Inflammatory macrophage treated with lipopolysaccharide for 4 hours (primary cell): ENCODE measurements at places on chromosomes 4 and X.

DNA sequence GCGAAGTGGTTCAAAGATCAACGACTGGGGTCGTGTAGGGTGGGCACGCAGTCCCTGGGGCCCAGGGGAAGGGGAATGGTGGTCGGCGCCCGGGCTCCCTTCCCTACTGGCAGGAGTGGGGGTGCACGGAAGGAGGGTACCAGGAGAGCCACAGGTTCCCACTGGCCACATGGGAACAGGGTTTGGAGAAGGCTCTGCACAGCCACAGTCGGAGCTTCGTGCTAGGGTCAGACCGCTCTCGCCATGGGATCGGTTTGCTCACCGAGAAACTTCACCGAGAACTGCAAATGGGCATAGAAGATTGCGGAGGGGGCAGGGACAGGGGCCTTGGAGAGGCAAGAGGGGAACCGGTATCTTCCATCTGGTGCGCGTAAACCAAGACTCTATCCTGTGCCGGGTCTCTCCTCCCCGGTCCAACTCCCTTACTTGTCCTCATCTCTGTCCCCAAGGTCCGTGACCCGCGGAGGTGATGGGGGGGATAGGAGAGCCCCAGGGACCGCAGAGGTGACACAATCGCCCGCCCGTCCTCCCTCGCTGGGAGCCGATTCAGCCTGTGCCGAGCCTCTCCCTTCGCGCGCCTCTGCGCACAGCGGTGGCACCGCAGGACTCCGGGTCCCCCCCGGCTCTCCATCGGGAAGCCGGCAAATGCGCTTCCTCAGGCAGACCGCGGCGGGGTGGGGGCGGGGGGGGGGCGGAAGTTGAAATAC, 1.0 kb downstream of the SCD5 start:
- no peak for DNase-seq

DNA sequence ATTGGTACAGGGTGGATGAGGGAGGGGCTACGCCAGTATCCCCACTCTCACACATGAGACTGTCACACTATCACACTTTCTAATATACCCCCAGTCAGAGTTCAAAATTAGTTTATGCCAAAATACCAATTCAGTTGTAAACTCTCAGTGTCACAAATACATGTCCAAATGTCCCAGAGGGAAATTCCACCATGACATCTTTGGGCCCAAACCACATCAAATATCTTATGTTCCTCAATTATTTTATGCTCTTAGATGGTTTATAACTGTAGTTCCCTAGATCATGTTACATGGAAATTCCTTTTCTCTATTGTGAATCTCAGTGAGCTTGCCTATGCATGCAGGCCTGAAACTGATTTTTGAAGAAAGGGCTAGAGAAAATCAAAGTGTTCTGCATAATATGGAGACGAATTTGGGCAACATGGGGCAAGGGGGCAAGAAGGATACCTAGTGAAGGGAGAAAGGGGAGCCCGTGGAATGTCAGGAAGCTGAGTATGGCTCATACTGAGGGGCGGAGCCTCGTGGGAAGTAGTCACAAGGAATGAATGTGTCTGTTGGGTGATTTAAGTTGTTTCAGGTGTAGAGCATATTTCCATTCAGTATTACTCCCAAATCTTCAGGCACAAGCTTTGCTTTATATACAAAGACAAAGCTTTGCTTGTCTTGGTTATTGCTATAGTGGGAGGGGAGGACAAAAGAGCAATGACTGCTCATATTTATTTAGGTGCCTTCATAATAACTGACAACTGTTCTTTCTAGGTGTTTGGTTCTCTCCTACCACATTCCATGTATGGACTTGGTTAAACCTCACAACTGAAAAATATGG, 40.8 kb downstream of the CLNK start:
- DNase-seq = peak; percentile 51

DNA sequence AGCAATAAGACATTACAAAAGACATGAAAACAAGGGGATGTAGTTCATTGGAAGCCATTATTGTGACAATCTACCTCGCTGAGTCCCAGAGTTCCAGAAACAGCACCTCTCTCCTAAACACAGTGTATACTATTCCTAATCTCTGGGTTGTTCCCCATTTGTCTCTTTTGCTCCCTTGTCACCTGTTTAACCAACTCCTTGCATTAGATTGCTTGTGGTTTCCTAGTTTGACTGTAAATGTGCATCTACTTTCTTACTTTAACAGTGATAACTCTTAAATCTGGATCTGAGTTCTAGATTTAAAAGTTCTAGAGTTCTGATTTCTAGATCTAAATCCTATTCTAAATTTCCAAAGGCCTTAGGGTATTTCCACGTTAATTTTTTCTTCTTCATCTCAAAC, 71.6 kb upstream of the TET2 start:
- no peak for DNase-seq

GRCh38 chr4:41866799-41867677, 68.2 kb upstream of the TMEM33 start:
- DNase-seq = no peak

- DNase-seq = no peak
Measured at GRCh38 chrX:13048280-13048679, 3.9 kb upstream of the FAM9C start.

DNA sequence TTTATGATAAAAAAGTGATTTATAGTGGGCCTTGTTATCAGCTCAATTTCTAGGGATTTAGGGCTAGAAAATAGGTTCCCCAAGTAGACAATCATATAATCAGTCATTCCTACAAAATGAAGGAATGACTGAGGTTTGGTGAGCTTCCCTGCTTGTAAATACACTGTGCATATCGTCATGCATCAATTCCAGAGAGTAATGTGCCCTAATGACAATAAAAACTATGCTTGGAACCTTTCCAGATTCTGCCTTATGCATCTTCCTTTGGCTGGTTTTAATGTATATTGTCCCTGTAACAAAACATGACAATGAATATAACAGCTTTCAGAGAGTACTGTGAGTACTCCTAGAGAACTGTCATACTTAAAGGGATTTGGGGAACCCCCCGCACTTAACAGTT, 1310.9 kb downstream of the PCDH7 start:
- no peak for DNase-seq

- DNase-seq = no peak
Measured at GRCh38 chrX:115906276-115906675, 264.3 kb upstream of the AGTR2 start.

DNA sequence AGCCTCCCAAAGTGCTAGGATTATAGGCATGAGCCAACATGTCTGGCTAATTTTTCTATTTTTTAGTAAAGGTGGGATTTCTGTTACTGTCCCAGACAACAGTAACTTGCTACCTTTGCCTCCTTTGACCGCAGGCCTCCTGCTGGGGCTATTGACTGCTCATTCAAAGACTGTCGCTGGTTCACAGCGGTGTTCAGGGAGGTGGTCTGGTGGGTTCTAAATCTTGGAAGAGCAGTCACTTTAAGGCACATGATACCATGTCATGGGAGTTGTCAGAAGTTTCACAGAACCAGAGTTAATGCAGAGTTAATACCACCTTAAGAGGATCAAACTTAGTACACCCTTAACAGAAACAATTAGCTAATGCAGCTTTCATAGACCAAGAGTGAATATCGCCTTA, 3.8 kb downstream of the ASMT start:
- DNase-seq = no peak

- peak; percentile 24 for DNase-seq
Measured at GRCh38 chr4:73593631-73594241, 26.5 kb downstream of the RASSF6 start.

- no peak for DNase-seq
Measured at GRCh38 chrX:121032531-121032930, 14.9 kb upstream of the GLUD2 start.

GRCh38 chr4:23773884-23774636, 115.8 kb downstream of the PPARGC1A start:
- no peak for DNase-seq

GRCh38 chr4:172188248-172188988, 375.2 kb downstream of the GALNTL6 start:
- no peak for DNase-seq

GRCh38 chr4:82213485-82214417, 160.0 kb downstream of the HNRNPD start:
- no peak for DNase-seq

- peak; percentile 28 for DNase-seq
Measured at GRCh38 chr4:106775636-106776035, 260.5 kb downstream of the DKK2 start.

DNA sequence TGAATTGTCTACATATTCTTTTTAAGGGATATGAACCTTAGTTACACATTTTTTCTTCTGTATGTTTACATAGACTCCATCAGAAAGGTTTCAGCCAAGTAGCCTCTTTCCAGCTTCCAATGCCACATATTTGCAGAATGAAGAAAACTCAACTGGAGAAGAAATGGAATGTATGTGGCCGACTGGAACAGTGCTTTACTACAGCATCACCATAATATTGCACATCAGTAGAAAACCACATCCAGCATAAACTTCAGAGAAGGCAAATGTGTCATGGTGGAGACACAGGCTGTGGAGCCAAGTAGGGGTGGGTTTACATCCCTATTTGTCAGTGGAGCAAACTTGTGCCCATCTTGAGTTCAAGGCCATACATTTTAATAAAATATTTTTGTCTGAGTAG, 204.8 kb upstream of the LDB2 start:
- no peak for DNase-seq

DNA sequence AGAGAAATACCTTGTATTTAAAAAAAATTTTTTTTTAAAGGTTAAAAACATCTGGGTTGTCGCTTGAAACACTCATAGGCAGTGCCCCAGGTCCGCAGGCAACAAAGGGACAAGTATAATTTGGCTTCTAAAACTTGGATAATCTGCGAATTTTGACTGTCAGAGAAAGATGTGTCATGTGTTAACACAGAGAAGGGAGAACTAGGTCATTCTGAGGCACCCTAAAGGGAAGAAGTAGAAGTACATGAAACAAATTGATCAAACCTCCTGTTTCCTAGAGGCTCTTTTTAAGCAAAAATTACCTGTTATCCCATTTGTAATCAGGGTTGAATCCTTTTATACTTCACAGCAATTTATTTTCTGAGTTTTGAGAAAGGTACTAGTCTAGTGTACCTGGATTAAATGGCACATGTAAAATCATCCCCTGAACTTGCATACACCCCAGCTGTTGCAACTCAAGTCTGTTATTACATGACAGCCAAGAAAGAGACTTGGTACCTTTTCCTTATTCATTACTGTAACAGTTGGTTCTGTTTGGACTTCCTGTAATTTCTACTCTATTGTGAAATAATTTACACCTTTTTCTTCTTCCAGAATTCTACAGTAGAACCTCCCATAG, 1.7 kb downstream of the SRD5A3 start:
- peak; percentile 49 for DNase-seq

DNA sequence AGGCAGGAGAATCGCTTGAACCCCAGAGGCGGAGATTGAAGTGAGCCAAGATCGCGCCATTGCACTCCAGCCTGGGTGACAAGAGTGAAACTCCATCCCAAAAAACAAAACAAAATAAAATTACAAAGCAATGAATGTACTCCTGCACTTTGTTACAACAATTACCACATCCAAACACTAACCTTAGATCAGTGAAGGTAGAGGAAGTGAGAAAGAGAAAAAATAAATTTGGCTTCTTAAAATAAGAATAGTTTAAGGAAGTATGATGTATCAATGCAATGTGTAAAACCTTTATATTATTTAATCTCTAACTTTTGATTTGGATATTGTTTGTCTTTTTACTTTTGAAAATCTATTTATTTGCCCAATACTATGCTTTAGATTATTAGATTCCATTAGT, 21.7 kb upstream of the CSN1S1 start:
- no peak for DNase-seq

DNA sequence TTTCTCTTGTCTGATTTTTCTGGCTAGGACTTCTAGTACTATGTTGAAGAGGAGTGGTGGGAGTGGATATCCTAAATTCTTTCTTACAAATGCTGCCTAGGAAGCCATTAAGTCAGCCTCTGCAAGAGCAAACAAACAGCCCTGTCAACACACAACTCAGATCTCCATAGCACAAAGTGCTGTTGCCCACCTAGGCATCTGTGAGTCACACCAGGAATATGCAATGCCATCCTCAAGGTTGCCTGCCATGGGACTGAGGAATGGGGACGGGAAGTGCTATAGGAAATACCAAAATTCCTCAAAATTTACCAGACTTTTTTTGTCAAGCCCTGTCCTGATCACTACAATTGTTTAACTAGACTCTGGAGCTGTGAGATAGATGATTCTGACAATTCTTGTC, 466.9 kb downstream of the FSTL5 start:
- DNase-seq = no peak

GRCh38 chrX:26409636-26410035, 193.7 kb downstream of the MAGEB5 start:
- no peak for DNase-seq

GRCh38 chr4:123116412-123116811, 194.0 kb upstream of the NUDT6 start:
- no peak for DNase-seq

GRCh38 chrX:50161127-50161526, 39.7 kb downstream of the AKAP4 start:
- DNase-seq = no peak

DNA sequence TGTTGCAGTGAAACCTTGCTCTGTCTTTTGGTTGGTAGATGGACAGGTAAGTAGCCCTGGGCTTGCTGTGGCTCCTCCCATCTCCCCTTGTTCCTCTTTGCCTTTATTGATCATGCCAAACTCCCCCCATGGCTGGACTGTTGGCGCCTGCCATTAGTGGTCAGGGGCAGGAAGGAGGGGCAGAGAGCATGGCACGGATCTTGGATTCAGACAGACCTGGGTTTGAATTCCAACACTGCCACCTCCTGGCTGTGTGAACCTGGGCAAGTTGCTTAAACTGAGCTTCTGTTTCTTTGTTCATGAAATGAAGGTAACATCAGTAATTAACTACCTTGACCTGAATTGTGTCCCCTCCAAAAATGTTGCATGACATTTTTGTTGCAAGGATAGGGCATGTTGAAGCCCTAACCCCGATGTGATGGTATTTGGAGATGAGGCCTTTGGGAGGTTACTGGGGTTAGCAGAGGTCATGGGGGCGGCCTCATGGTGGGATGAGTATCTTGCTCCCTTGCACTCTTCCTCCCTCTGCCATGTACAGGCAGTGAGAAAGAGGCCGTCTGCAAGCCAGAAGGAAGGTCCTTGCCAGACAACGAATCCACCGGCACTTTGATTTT, 6.0 kb downstream of the SLC2A9 start:
- DNase-seq = no peak

GRCh38 chr4:144295286-144295995, 154.9 kb upstream of the GYPA start:
- no peak for DNase-seq
